Aorta (tissue), 5 donors: ENCODE measurements at places on chromosomes 1 and 21. TPM values are rescaled to one million over a fixed set of nuclear protein-coding genes. Genes with fewer than 3 reads are reported as not detected.

Gene CLDN17
- total RNA-seq = not detected

Gene CTXND2
- total RNA-seq = not detected

Gene CFHR2
- total RNA-seq = not detected

Gene NUDT4B
- total RNA-seq = 0.75 TPM

DNA sequence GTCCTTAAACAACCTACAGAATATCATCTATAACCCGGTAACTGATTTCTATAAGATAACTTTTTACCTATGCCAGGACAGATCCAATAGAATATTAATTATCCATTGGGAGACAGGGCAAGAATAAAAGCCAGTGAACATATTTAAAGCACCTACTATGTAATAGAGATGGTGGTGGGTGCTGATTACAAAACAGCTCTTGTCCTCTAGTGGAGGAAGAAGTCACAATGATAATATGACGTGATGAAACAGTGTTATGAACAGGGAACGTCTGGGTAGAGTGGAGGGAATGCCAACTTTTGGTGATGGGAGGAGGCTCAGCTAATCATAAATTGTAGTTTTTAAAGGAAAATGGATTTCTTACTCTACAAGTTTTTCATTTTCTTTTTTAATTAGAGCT, 2.3 kb downstream of the LGALS8 start:
- no peak for DNase-seq

- DNase-seq = no peak
Observed at GRCh38 chr1:25760122-25760719, 39.8 kb upstream of the SELENON start.

DNA sequence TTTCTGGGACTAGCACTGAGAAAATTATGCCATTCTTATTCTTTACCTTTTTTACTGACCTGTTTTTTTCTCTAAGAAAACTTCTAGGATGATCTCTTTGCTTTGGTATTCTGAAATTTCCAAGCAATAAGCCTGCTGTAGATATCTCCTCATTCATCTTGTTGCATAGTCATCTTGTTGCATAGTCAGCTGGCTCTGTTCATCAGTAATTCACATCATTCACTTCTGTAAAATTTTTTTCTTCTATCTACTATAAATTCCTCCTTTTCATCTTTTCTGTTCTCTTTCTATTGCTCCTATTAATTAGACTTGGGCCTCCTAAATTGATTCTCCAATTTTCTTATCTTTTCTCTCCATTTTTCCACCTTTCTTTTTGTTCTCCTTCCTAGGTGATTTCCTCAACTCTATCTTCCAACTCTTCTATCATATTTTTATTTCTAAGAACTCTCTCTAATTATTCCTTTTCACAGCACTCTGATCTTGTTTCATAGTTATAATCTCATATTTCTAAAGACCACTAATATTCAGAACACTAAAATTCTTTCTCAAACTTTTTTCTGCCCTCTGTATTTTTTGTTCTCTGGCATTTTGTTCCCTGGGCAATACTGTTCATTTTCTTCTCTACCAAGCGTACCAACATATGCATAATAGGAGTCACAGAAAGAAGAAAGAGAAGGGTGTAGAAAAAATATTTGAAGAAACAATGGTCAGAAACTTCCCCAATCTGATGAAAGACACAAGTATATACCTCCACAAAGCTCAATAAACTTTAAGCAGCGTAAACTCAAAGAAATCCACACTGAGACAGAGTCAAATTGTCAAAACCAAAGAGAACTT, 17.7 kb downstream of the TUT4 start:
- no peak for DNase-seq

DNA sequence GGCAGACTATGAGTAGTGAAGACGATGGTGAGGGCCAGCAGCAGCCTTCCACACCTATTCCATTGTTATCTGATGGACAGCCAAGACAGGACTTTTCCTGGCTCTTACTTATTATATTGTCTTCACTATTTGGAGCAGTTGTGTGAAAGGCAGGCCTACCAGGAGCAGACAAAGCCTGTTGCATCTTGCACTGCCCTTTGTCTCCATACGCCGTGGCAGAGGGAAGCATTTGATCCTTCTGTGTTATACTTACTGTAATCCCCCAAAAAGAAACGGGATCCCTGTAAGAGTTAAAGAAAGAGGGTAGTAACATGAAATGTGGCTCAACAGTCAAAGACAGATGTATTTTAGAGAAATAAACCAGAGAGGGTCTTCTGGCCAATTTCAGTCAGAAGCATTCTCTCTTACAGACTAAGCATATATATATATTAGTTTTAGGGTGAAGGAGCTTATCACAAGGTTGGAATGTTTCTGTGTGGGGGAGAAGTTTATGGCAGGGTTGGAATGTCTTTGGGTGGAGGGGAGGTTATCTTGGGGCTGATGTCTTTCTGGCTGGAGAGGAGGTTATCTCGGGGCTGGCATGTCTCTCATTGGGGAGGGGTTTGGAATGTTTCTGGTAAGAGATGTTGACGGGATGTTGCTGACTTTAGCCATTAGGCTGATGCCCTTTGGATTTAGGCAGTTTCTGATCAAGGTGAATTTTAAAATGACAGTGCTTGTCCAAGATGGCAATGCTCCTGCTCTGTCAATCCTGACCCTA, 23.4 kb upstream of the HSD3B1 start:
- DNase-seq = no peak

- DNase-seq = no peak
Observed at GRCh38 chr1:217919683-217920388, 288.7 kb downstream of the SPATA17 start.

DNA sequence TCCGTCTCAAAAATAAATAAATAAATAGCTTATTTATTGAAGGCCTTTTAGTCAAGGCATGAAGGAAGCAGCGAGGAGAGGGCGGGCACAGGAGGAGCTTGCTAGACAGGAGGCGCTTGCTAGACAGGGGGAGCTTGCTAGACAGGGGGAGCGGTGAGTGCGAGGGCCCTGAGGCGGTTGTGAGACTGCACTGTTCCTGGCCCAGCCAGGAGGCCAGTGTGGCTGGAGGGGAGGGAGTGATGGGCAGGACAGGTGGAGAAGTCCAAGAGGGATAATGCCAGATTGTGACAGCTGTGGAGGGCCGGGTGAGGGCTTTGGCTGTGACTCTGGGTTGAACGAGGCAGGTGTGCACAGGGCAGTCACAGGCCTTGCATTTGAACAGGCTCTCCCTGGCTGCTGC, 18.2 kb downstream of the KIF17 start:
- no peak for DNase-seq

DNA sequence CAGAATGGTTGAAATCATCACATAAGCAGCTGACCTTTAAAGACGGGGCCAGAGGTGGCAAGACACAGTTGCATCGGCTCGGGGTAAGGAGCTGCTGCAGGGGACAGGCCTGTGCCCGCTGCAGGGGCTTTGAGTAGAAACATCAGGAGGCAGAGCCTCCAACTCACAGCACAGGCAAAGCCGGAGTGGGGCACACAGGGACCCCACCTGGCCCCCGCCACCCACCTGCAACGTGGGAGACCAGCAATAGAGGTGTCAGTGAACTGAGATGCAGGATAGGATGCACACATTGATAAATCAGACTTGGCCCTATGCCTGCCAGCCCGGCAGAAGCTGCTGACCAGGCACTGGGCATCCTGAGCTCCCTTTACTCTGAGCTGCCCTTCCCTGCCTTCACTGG, 257.2 kb downstream of the NPHP4 start:
- DNase-seq = no peak

DNA sequence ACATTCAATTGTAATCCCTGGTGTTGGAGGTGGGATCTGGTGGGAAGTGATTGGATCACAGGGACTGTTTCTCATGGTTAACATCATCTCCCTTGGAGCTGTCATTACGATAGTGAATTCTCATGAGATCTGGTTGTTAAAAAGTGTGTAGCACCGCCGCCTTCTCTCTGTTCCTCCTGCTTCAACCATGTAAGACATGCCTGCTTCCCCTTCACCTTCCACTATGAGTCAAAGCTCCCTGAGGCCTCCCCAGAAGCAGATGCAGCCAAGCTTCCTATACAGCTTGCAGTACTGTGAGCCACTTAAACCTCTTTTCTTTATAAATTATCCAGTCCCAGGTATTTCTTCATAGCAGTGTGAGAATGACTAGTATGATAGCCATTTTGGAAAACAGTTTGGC, 30.1 kb upstream of the TRIM62 start:
- no peak for DNase-seq

GRCh38 chr1:87150143-87150542, 178.5 kb upstream of the LMO4 start:
- DNase-seq = no peak

DNA sequence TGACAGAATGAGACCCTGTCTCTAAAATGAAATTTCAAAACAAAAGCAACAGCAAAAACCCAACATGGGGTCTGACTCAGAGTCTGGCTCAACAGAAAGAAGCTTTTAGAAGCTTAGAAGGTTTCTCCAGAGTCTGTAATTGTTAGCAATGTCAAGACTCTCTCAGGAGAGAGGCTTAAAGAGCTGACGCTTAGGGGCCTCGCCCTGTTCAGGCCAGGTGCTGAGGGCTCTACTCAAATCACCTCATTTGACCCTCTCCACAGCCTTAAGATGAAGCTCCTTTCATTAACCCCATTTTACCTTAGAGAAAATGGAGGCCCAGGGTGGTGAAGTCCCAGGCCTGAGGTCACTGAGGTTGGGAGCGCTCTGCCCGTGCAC, 5.3 kb upstream of the KIF17 start:
- no peak for DNase-seq

GRCh38 chr21:41888749-41889376, 9.7 kb upstream of the PRDM15 start:
- no peak for DNase-seq

GRCh38 chr1:224734261-224734935, 118.3 kb downstream of the CNIH3 start:
- DNase-seq = no peak

DNA sequence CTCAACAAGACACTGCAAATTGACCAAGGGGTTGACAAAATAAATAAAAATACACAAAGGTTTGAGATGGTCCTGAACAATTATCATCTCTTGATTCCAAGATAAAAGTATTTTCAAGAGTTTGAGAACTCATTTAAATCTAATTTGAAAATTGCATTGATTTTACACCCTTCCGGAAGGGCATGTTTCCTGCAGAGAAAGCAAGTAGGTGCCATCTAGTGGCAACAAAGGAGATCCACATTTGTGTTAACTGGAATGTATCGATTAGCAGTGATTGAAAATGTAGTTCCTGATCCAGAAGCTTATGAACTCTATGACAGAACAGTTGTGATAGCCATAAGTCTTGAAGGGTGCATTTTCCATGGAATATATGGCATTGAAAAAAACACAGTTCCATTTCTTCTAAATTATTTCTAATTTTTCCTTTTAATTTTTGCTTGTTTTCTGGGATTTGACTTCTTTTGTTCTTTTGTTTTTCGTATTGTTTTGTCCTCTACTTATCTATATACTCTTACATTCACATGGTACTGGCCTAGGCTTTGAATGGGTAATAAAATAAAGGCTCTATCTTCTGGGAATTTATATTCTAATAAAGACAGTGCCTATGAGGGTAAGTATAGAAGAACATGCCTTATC, 143.7 kb downstream of the DNM3 start:
- no peak for DNase-seq

DNA sequence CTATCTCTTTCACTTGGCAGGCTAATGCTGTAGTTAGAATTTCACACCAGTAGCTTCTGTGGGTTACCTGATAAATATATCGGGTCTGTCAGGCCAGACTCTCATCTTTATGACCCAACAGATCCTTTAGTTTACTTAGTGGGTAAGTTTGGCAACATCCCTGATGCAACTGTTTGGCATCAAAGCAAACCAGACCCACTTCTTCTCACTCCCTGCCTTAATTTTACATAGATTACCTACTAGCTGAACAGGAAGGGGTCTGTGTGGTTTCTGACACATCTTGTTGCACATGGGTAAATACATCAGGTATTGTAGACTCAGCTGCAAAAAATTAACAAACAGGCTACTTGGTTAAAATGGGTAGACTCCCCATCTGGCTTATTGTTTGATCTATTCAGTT, 3.2 kb upstream of the GUK1 start:
- DNase-seq = no peak

DNA sequence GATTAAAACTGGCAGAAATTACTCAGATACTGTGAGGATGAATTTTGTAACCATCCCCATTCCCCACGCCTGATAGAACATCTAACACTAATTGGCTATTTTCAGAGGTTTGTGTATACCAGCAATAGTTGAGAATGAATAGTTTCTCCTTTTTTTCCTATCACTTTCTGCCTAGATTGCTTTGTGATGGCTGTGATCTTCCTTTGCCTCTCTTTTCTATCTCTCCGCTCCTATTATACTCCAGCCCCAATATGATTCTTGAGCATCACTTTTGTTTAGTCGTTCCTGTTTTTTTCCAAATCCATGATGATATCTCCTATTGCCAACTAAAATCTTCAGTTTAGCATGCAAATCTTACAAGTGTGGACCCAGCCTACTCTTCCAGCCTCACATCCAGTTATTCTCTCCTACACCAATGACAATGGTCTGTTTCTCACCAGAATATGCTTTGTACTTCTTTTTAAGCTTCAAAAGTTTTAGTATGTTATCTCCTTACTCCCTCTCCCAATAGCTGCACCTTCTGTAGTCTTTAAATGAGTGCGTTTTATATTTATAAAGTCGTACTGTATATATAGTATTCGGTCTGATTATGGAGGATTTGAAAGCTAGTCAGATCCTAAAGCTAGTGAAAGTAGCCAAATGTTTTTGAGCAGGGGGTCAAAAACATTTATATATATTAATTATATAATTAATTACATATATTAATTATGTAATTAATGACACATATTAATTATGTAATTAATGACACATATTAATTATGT, 25.2 kb downstream of the MAGI3 start:
- DNase-seq = no peak

- DNase-seq = no peak
Observed at GRCh38 chr1:65953170-65953569, 160.5 kb downstream of the PDE4B start.

- no peak for DNase-seq
Observed at GRCh38 chr1:36554323-36554628, 71.6 kb upstream of the CSF3R start.

DNA sequence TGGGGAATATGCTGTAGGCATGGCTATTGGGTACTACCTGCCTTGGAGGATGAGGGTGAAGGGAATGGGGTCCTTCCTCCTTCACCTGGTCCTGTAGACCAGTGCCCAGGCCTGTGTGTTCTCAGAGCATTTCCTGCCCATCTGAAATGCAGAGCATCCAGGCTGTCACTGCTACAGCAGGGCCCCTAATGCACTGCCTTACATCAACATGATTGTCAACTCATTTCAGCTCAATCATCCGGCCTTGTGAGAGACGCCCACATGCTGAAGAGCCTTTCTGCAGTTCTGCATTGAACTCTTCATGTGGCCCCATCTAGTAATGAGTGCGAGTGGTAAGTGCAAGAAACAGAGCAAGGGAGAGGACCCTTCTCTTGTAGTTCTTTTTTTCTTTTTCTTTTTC, 39.8 kb upstream of the SRP9 start:
- no peak for DNase-seq
